ENCODE measurements at places on chromosomes 4 and X. TPM values are rescaled to one million over a fixed set of nuclear protein-coding genes. Genes with fewer than 3 reads are reported as not detected.
A peak's percentile ranks its signal among the peaks of the same experiment; 100 is the strongest.

The INTU gene
- total RNA-seq = not detected

The TMEM47 gene
- total RNA-seq = not detected

The DCAF4L1 gene
- 0.07 TPM for total RNA-seq

The EGF gene
- total RNA-seq = not detected

The PROM1 gene
- not detected for total RNA-seq

The CYLC1 gene
- total RNA-seq = not detected

The CPE gene
- not detected for total RNA-seq

The USP27X gene
- total RNA-seq = 1.8 TPM

The CAPN6 gene
- total RNA-seq = not detected

The PF4V1 gene
- not detected for total RNA-seq

The TKTL2 gene
- total RNA-seq = not detected

The XAGE2 gene
- not detected for total RNA-seq

The FAM13A gene
- total RNA-seq = not detected

The RLIM gene
- 31.7 TPM for total RNA-seq

The SRD5A3 gene
- total RNA-seq = 15.3 TPM

The CT55 gene
- total RNA-seq = not detected

The RNF175 gene
- total RNA-seq = 0.25 TPM

The HOPX gene
- not detected for total RNA-seq

The HEPH gene
- not detected for total RNA-seq

The TXK gene
- 0.11 TPM for total RNA-seq

The BEX1 gene
- not detected for total RNA-seq

- DNase-seq = peak; percentile 74
Observed at GRCh38 chrX:24242649-24243175, 71.2 kb downstream of the SUPT20HL2 start.

- no peak for DNase-seq
Observed at GRCh38 chrX:1894740-1895139, 279.9 kb downstream of the ASMT start.

GRCh38 chrX:110568441-110568840 lies 209.8 kb downstream of the RTL9 start:
- DNase-seq = no peak

- no peak for DNase-seq
Observed at GRCh38 chr4:8371596-8371995, 68.9 kb downstream of the ACOX3 start.

- DNase-seq = no peak
Observed at GRCh38 chr4:36722986-36723385, 441.6 kb downstream of the DTHD1 start.

DNA sequence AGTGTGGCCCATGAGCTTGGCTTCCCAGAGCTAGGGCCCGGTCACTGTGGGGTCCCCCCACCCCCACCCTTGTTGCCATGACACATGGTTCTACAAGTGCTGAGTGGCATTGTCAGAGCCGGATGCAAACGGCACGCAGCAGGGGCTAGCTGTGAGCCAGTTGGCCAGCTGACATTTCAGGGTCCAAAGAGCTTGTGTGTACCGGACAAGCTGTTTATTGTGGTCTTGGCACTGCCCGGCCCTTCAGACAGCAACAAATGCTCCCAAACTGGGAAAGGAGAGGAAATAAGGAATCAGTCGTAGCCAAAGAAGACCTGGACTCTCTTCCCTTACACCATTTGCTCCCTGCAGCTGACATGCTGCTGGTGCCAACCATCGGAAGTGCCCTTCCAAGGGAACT lies 36.8 kb downstream of the TSC22D3 start:
- no peak for DNase-seq

- DNase-seq = no peak
Observed at GRCh38 chrX:148268673-148269072, 231.7 kb upstream of the AFF2 start.

GRCh38 chr4:174494726-174495125 lies 27.6 kb downstream of the HPGD start:
- DNase-seq = no peak

- DNase-seq = no peak
Observed at GRCh38 chr4:113524505-113525186, 236.9 kb downstream of the CAMK2D start.

- no peak for DNase-seq
Observed at GRCh38 chr4:59971952-59972351, 1228.2 kb upstream of the ADGRL3 start.

DNA sequence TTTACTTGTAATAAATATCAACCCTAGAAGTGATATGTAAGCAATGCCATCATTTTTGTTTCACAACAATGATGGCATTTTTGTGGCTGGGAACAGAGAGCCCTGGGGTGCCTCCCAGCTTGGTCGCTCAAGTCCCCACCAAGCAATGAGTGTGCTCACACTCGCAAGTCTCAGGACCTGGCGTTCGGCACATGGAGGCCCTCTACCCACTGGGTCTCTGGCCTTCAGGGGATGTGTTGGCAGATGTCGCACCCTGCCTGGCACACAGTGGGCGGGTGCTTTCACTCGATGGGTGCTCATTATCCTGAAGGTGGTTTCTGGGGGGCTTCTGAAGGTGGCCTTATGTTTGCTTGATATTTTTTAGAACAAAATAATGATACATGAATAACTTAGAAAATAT lies 74.7 kb upstream of the STS start:
- DNase-seq = no peak

- peak; percentile 59 for DNase-seq
Observed at GRCh38 chr4:113692809-113693411, 68.6 kb downstream of the CAMK2D start.

DNA sequence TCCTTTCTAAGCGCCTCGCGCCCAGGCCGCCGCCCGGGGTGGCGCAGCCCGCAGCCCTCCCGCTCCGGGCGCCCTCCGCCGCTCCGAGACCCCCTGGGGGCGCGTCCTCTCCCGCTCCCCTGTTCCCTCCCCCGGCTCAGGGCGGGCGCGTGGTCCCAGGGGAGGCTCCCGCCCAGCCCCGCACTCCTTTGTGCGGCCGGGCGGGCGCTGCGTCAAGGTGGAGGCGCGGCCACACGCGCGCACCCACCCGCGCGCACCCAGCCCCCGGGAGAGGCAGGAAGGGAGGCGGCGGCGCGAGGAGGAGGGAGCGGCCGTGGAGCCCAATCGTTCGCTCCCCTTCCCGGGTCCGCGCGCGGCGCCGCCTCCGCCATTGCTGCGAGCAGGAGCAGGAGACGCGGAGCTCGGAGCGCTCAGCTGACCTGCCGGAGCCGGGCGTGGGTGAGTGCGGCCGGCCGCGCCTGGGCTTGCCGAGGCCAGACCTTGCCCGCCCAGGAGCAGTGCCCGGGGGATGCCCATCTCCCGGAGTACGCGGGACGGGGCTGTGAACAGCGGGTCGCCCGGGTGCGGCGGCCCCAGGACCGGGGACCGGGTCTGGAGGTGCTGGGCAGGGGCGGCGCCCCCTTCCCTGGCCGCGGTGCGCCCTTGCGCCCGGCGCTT lies at the start of gene NSG1:
Gene NSG1, plus strand, starts transcription at position 367 of the 657 bp plus-strand sequence. CDS start 528 bp downstream, outside the sequence.
- DNase-seq = peak; percentile 53

GRCh38 chr4:41002309-41002708 lies 212.0 kb downstream of the APBB2 start:
- no peak for DNase-seq

GRCh38 chrX:16143968-16144367 lies 20.6 kb downstream of the GRPR start:
- no peak for DNase-seq

GRCh38 chrX:34341258-34341657 lies 209.1 kb upstream of the FAM47A start:
- no peak for DNase-seq

- no peak for DNase-seq
Observed at GRCh38 chrX:790041-790506, 159.5 kb downstream of the SHOX start.

GRCh38 chr4:169058312-169058711 lies 48.3 kb upstream of the CBR4 start:
- DNase-seq = no peak

DNA sequence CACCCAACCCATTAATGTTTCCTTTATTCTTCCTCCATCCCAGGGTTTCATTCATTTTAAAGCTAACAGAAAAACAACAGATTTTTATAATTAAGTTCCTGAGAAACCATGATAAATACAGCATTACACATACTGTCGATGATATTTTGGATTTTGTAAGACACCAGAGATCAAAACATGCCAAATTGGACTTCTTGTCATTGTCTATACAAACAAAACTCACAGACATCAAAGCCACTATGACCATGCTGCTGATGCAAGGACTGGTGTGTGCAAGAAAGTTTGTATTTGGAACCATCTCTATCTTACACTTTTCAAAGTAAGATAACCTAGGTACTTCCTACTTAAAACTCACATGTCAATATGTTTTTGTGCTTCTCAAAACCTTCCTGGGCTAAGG lies 294.0 kb upstream of the UGT8 start:
- no peak for DNase-seq

DNA sequence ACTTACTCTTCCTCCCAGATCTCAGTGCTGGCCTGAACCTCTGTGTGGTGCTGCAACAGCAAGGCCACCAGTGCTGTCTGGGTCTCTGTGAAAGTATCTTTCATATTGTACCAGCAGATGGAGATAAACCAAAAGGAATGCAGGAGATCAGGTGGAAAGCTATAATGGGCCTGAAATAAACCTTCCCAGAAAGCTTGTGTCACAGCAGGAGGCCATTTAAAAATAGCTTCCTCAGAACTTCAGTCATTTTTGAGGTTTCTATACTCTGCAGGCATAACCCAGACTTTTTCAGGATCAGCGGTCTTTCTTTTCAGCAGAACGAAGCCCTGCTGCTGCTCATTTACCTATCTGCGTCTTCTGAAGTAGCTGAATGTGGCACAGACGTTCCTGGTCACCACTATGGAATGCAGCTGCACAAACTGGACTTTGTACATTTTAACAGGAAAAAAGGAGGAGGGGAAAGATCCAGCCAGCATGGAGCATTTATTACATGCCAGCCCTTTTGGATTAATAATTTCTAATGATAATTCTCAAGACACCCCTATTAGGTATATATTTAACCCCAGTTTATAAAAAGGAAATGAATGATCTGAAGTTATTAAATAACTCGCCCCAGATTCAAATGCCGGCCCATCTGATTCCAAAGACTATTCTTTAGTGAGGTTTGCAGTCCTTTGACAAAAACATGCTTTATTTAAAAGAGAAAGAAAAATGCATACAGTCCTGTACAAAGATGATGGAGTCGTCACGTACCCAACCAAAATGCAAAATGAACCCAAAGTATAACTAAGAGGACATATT lies 119.7 kb downstream of the NFKB1 start:
- peak; percentile 59 for DNase-seq

DNA sequence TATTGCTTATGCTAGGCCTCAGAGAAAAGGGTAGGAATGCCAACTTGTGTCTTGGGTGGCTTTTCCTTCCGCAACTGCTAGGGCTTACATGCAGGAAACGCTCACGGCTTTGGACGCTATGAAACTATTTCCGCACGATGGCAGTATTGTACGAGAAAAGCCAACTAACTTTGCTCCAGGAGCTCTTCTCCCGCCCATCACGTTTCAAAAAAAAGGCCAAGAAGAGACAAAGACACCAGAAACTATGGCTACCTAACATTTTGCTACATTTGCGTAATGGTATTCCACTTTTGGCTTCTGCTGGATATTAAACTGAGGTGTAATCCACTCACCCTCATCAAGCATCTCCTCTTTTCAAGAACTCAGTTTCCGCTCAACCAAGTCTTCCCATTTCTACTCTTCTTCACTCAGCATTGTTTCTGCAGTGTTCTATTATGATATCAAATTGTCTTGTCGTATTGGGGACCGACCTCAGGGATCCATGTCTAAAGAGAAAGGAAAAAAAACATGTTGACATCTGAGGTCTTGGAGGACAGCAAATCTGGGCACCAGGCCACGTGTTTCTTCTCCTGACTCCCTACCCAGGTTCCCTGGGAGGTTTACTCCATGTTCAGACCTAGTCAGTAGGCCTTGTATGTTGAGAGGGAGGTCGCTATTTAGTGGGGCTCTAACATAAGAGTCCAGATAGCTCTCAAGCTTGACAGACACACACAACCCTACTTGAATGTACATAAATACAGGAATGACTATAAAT lies 239.4 kb upstream of the STK26 start:
- no peak for DNase-seq

DNA sequence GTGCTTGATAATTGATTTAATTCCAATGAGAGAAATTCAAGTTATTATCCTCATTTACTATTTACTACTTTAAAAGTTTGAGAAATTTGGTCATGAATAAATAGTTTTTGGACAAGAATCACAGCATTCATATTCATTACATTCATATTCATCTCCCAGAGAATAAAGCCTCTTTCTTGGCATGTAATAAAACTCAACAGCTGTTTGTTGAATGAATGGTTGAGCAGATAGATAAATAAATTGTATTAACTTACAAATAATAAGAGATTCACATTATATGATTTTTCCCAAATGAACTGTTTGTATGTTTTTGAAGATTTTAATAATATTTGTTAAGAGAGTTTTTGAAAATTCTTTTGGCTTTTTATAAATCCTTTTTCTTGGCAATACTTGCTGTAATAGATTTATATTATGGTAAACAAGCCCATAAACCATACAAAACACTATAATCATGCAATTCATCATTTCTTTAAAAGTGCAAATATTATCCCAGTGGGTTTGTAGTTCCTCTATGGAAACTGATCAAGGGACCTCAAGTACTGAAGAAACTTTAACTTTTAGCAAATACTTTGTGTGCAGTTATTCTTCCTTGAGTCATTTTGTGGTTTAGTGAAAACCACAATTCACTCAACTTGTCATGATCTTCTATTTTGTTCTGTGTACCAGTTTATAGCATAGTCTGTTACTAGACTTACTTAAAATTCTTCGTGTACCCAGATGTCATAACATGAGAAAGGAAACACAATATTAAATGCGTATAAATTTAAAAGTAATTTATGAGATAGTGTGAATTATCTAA lies 371.8 kb downstream of the ADGRL3 start:
- DNase-seq = no peak

GRCh38 chr4:74640111-74640903 lies 154.0 kb downstream of the BTC start:
- DNase-seq = no peak

DNA sequence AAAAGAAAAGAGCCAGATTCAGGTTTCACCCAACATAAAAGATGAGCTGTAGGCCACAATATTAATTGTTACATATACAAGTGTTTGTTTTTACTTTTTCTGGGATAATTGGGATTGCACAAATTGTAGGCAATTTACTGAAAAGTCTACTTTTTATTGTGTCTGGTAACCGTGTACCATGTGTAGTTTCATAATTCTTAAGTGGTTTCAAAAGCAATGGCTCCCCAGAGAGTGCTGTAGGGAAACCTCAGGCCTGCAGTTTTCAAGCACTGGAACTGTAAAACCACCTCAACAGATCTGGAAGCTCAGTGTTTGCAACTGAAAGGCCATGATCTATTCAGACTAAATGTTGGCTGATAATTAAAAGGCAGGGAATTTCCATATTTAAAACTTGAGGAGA lies 53.9 kb upstream of the MMAA start:
- DNase-seq = no peak

- no peak for DNase-seq
Observed at GRCh38 chr4:153528705-153529485, 62.7 kb downstream of the TMEM131L start.

- no peak for DNase-seq
Observed at GRCh38 chrX:125492439-125492838, 172.8 kb downstream of the TEX13C start.

Data from OCI-LY7 (cell line).